Endothelial cell of umbilical vein (primary cell): ENCODE measurements at places on chromosomes 3 and 15. TPM values are rescaled to one million over a fixed set of nuclear protein-coding genes. Genes with fewer than 3 reads are reported as not detected.
A peak's percentile ranks its signal among the peaks of the same experiment; 100 is the strongest.

Gene SRGAP3
- not detected in 2 replicates for total RNA-seq

Gene CYP1A2
- not detected in 2 replicates for total RNA-seq

Gene SPESP1
- 1.5 and 3.0 TPM in 2 replicates for total RNA-seq

Gene ARL8B
- total RNA-seq: 58.0 and 58.2 TPM in 2 replicates

GRCh38 chr3:9316881-9317361, 45.9 kb upstream of the THUMPD3 start:
- DNase-seq: peak; percentile 81

DNA sequence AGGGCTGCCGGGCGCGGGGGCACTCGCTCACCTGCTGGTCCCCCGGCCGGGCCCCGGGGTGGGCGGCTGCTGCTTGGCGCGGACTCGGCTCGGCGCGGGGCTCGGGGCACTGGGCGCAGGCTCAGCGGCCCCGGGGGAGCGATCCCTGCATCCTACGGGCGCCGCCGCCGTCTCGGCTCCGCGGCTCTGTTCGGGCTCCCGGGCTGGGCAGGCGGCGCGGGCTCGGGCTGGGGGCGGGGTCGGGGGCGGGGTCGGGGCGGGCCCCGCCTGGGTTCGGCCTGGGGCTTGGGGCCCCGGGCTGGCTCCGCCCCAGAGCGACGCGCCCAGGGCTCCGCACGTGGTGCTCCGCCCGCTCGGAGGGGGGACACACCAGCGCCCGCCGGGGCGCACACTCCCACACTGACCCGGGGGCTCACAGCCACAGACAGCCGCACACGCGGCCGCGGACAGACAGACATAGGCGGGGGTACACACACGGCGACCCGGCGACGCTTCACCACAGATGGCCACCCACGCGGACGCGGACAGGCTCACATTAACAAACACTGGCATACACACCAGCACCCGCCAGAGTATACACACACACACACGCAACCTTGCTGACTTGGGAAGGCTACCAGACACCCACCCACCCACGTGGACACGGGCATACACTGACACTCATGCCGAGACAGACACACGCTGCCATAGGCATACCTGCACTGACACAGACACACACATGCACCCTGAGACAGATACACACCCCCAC, at the start of gene SCN5A:
SCN5A (minus strand) TSS at position 188 of the 748 bp plus-strand sequence. CDS start 16,380 bp downstream, outside the sequence.
- DNase-seq: peak; percentile 38

Gene SPSB4
- 0.14 and 0.22 TPM in 2 replicates for total RNA-seq
